ENCODE measurements at places on chromosomes 16 and 17. TPM values are rescaled to one million over a fixed set of nuclear protein-coding genes. Genes with fewer than 3 reads are reported as not detected.

DNA sequence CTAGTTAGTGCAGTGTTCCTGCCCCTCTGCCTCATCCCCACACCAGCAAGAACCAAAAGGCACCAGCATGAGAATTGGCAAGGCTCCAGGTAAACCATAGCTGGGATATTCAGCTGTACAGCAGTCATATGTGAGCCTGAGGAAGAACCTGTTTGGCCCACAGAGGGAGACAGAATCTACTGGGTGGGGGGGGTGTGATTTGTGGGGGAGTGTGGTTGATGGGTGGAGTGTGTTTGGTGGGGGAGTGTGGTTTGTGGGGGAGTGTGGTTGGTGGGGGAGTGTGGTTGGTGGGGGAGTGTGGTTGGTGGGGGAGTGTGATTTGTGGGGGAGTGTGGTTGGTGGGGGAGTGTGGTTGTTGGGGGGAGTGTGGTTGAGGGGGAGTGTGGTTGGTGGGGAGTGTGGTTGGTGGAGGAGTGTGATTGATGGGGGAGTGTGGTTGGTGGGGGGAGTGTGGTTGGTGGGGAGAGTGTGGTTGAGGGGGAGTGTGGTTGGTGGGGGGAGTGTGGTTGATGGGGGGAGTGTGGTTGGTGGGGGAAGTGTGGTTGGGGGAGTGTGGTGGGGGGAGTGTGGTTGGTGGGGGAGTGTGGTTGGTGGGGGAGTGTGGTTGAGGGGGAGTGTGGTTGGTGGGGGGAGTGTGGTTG is 19.5 kb downstream of the MINK1 start:
- no peak overlapping the region for H3K27ac ChIP-seq
- no peak for DNase-seq
- H3K27me3 ChIP-seq: no peaks in the 10 kb centered on the region
- H3K4me3 ChIP-seq: no peak overlapping the region
- peaks cover 59% of the 10 kb centered on the region for H3K4me1 ChIP-seq
- no peaks in the 10 kb centered on the region for H3K36me3 ChIP-seq

DNA sequence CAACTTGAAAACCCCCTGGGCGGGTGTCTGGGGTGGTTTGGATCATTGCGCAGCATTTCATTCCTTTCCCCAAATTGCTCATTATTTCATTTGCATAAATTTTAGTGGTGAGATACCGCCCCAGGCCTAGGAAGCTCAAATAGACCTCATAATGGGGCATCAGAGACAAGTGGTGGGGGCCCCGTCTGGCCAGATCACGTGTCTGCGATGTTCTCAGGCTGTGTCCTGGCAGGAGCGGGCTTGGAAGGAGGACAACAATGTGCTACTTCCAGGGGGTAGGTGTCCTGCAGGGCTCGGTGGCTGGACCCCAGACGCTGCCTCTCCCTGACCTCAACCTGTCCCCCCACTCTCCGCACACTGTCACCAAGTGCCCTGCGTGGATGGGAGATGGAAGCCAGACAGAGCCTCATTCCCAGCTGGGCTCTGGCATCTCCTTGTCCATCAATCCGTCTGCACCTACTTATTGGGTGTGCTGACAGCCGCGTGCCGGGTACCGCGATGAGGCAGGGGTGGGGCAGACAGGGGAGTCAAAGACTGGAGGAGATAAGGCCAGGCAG is 116.9 kb downstream of the NTN1 start:
- no peak for DNase-seq
- H3K27me3 ChIP-seq: no peaks in the 10 kb centered on the region
- H3K4me3 ChIP-seq: no peak overlapping the region
- H3K27ac ChIP-seq: no peak overlapping the region
- no peaks in the 10 kb centered on the region for H3K36me3 ChIP-seq
- H3K4me1 ChIP-seq: no peaks in the 10 kb centered on the region

- no peaks in the 10 kb centered on the region for H3K27me3 ChIP-seq
- no peak overlapping the region for H3K4me3 ChIP-seq
- H3K36me3 ChIP-seq: no peaks in the 10 kb centered on the region
- peaks cover 10% of the 10 kb centered on the region for H3K4me1 ChIP-seq
- DNase-seq: no peak
Observed at GRCh38 chr17:80615376-80615775, 70.7 kb downstream of the RPTOR start.

ANKRD40CL gene
- total RNA-seq: not detected

TP53TG3C gene
- not detected for total RNA-seq

PIRT gene
- total RNA-seq: not detected

NPIPA3 gene
- total RNA-seq: 2.8 TPM
